ENCODE measurements at places on chromosomes 13 and 19. TPM values are rescaled to one million over a fixed set of nuclear protein-coding genes. Genes with fewer than 3 reads are reported as not detected.

GRCh38 chr13:54965881-54966280, 1937.3 kb downstream of the OLFM4 start:
- no peak for DNase-seq

DNA sequence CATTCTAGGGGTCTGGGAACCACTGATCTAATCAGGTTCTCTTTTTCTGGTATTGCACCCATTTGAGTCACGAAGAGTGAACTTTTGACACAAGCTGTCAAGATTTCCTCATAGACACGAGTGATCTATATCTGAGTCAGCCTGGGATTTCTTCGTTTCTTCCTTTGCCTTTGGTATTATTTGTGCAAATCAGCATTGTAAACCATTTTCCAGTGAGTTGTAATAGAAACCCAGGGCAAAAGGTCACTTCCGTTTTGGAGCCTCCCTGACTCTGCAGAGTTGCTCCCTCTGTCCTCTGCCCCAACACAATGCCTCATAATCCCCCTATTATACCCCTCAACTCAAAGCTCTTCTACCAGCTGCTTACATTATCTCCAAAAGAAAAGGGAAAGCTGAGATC, 615.1 kb downstream of the EFNB2 start:
- no peak for DNase-seq

- DNase-seq = no peak
These were observed 1.3 kb upstream of the SIGLEC10 start for GRCh38 chr19:51418707-51419106.

DNA sequence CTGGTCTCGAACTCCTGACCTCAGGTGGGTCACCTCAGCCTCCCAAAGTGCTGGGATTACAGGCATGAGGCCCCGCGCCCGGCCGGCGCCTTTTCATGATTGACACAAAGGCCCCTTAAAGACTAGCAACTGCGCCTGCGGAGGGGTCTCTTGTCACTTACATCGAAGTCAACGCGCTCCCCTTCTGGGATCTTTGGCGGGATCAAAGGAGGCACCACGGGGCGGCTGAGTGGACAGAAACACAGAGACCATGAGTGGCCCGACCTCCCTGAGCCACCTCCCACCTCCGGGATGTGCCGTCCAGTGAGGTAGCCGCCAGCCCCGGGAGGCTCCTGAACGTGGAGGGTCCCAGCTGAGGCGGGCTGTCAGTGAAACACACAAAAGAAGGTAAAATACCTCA, 7.3 kb downstream of the TNNT1 start:
- DNase-seq = no peak

- DNase-seq = no peak
These were observed 193.1 kb downstream of the VWA8 start for GRCh38 chr13:41767801-41768200.

DNA sequence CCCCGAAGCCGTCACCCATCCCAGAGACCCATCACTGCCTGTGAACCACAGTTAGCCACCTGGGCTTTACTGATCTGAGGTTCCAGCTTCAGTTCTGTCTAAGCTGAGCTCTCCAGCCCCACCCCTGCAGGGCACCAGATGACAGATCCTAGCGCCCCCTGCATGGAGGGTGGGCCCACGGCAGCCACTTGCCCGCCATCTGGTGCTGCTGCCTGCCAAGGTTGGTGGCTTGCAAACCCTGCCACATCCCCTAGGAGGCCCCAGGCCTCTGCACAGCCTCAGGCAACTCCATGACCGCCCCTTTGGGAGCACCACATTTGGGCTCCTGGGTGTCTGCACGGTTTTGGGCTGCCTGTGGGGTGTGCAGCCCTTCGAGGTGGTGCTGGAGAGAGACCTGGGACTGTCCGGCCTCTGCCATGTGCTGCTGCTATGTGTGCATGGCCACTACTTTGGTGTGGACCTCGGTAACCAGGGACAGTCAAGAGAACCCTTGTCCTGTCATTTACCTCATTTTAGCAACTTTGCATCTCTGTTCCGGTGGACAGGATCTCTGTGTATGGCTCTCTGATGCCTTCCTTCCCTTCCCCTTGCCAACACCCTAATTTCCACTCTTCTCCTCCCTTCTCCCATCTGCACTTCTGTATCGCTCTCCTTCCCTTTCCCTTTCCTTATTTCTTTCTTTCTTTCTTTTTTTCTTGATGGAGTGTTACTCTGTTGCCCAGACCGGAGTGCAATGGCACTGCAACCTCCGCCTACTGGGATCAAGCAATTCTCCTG, 17.4 kb upstream of the SDHAF1 start:
- no peak for DNase-seq

DNA sequence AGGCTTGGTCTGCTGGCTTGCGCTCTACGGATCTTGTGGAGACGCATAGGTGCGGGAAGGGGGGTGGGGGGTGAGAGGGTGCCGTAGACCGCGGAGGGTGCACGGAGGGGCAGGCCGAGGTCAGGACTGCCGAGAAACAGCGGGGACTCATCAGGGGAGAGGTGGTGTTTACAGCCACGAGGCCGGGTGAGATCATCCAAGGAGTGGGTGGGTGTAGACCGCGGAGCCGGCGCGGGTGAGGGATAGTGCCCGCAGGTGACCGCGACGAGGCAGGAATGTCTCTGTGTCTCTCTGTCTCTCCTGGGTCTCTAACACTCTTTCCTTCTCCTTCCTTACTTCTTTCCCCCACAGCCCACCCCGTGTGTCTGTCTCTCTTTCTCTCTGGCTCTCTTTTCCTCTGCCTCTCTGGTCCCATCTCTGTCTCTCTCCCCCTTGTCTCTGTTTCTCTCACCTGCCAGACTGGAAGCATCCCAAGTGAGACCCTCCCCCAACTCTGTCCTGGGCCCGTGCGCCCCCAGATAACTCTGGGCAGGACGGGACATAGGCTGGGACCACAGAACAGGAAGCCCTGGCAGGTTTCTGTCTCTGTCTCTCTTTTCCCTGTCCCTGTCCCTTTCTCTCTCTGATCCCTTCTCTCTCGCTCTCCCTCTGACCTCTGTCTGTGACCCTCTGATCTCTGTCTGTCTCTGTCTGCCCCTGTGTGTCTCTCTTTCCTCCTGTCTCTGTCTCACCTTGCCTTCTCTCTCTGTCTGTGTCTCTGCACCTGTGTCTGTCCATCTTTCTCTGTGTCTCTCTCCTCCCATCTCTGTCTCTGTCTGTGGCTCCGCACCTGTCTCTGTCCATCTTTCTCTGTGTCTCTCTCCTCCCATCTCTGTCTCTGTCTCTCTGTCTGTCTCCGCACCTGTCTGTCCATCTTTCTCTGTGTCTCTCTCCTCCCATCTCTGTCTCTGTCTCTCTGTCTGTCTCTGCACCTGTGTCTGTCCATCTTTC, 1.8 kb upstream of the KLK4 start:
- no peak for DNase-seq

DNA sequence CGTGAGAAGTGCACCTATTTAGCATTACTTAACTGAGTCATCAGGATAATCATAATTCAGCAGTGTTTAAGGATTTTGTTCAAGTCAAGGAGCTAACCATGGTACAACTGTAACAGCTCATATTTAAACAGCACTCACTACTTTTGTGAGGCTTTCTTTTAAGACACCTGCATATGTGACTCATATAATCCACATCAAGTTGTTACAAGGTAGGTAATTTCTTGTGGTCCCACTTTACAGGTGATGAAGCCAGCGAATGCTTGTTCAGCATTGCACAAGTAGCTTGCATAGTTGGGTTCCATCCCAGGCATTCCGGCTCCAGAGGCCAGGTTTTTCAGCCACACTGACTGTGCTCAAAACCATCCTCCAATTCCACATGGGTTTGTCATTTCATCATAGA, 569.2 kb downstream of the MYO16 start:
- no peak for DNase-seq

DNA sequence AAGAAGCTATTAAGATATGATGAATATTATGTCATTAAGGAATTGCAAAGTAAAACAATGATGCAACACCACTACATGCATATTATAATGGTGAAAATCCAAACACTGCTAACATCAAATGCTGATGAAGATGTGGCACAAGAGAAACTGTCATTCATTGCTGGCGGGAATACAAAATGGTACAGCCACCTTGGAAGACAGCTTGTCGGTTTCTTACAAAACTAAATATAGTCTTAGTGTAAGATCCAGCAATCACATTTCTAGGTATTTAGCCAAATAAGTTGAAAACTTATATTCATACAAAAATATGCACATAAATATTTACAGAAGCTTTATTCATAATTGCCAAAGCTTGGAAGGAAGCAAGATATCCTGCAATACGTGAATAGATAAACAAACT, 114.9 kb upstream of the EDNRB start:
- no peak for DNase-seq

- DNase-seq = no peak
These were observed 139.9 kb downstream of the ZAR1L start for GRCh38 chr13:32175307-32175706.

DNA sequence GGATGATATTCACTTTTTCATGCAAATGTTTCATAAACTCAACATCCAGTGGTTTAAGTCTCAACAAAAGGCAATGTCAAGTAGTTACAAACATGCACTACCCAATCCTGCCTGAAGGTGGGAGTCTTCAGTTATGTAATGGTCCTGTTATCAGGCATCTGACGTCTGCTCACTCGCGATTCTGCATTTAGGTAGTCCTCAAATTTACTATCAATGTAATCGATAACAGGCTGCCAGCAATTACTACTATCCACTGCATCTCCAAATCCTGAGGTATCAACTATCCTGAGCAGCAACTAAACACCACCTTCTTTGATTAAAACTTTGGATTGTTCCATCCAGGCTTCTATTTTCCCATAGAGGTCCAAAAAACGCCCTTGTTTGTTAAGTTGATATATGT, 51.2 kb downstream of the NLRP12 start:
- no peak for DNase-seq

- DNase-seq = no peak
These were observed 3.0 kb downstream of the KCTD12 start for GRCh38 chr13:76883236-76883635.

DNA sequence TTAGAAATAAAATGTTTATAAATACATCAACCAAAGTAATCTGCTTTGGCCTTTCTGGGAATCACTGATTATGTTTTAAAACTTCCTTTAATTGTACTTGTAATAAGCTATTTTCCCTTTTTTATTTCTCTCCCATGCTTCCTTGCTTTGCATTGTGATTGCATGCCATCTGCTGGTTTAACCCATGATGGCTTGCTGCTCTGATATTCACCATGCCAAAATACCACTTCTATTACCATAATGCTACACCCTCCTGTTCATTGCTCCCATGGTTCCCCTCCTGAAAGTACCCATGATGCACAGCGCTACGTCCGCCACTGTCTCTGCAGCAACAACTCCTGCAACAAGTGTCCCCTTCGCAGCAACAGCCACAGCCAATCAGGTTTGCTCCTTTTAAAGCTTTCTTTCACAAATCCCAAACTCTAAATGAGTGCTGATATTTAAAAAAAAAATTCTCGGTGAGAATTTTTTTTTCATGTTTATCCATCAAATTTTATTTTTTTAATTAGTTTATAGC, 67.7 kb upstream of the RAP2A start:
- DNase-seq = no peak

GRCh38 chr19:52034051-52034728, 6.0 kb upstream of the ZNF614 start:
- DNase-seq = no peak

- DNase-seq = no peak
These were observed 188.6 kb downstream of the TEX29 start for GRCh38 chr13:111508902-111509509.

- DNase-seq = no peak
These were observed 826.9 kb upstream of the PCDH9 start for GRCh38 chr13:68056816-68057710.

GRCh38 chr19:40110570-40110969, 19.8 kb upstream of the ZNF780A start:
- DNase-seq = no peak

- no peak for DNase-seq
These were observed 37.6 kb downstream of the ZNF493 start for GRCh38 chr19:21434516-21434915.

DNA sequence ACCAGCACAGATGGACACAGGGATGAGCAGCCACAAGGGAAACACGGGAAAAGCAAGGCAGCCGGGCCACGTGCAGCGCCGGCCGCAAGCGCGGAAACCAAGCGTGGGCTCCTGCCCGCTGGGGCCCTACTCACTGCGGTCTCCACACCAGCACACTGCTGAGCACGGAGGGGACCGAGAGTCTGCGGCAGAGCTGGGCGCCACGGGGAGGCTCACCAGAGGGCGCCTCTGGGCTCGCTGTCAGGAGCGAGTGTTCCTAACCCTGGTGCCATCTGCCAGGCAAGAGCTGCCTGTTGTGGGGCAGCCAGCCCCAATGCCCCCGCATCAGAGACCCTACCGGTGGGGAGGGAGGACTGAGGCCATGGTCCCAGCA, 26.5 kb downstream of the MPND start:
- DNase-seq = no peak

The PSG1 gene
- total RNA-seq = not detected

The S1PR5 gene
- 8.7 TPM for total RNA-seq

The ZNF546 gene
- 1.9 TPM for total RNA-seq

The OVOL3 gene
- not detected for total RNA-seq

The MISP gene
- 0.54 TPM for total RNA-seq

The CEACAM20 gene
- not detected for total RNA-seq

The ZNF20 gene
- 7.4 TPM for total RNA-seq

The LRRC25 gene
- total RNA-seq = 0.20 TPM

The SBSN gene
- total RNA-seq = not detected

The PSG6 gene
- total RNA-seq = not detected

The ZNF175 gene
- total RNA-seq = 11.0 TPM

The SRRM5 gene
- total RNA-seq = 0.25 TPM

The PLIN5 gene
- total RNA-seq = 1.8 TPM
